ENCODE measurements at places on chromosomes 2 and 18.

DNA sequence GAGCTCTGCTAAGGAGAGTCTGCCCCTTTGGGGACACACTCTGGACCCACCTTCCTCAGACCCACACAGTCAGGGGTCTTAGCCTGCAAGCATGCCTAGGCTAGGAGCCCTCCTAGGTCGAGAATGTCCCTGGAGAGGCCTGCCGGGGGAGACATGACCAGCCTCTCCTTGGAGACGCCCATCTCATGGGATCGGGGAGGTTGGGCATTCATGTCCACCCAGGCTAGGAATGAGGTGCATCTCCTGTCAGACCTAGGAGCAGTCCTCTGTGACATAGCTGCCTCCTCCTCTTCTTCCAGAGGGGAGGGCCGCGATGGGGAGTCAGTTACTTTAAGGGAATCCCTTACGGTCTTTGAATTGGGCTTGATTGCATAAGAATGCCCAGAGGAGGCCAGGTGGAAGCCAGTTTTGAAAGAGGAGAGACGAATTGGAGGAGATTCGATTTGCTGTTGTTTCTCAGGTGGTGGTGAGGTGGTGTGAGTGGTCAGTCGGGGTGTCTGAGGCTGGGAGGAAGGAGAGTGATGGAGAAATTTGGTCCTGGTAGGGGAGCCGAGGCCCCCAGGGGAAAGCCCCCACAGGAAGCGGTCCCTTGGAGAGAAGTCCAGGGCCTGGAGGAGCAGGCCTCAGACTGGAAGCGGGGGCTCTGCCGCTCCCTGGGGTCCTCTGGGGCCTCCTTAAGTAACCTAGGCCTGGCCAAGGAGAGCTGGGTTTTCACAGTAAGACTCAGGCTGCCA, 241.3 kb downstream of the DYSF start:
- no peak for DNase-seq

DNA sequence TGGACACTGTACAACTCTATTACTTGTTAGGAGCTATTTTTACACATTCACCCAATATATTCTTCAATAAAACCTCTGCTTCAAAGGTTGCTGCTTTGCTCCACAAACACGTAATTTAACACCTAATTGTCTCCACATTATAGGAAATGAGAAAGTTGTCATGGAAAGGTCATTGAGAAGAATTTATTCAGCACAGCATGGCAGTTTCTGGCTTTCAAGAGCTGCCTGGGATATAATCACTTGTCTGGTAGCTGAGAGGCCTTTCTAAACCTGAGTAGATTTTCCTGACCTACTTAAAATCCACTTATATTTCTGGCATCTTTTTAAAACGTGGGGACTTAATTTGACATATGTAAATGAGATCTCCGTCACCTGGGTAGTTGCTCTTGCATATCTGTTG, 216.1 kb downstream of the ZNF804A start:
- no peak for DNase-seq

GRCh38 chr2:174901075-174901474, 104.1 kb downstream of the CHN1 start:
- no peak for DNase-seq

- DNase-seq: no peak
These were observed 3.7 kb downstream of the NMUR1 start for GRCh38 chr2:231526341-231527090.

DNA sequence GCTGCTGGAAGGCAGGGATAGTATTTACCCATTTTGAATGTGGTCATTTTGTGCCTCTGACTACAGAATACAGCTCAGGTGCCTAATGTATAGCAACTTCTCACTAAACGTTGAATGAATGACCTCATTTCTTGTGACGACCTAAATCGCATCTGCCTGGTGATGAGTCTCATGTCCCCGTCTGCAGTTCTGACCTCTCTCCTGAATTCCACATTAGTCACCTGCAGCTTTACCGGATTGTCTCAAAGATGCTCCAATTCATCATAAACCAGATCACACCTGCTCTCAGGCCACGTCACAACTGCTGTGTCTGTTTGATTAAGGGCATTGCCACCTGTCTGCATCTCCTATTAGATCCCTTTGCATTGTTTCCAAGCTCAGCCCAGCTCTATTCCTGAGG, 133.6 kb upstream of the MYT1L start:
- no peak for DNase-seq

- no peak for DNase-seq
These were observed 114.5 kb downstream of the LOXHD1 start for GRCh38 chr18:46542545-46542944.

GRCh38 chr2:131132729-131133128, 27.6 kb downstream of the PLEKHB2 start:
- DNase-seq: no peak

DNA sequence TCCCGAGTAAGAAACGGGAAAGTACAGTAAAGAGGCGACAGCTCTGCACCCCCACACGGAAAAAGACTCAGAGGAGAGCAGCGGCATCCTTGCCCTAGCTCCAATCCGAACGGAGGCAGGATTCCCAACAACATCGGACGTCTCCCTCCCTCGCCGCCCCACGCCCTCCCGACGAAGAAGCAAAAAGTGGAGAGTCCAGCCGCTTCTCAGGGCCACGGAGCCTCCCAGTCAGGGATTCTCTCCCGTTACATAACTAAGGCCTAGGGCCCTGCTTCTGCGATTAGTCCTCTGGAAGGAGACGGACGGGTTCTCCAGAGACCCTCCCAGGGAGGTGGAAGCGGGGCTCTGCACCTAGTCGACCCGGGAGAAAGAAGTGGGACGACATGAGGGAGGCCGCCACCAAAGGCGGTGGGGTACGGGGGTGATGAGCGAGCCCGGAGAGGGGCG, 587 bp downstream of the SUMO1 start:
- DNase-seq: peak; percentile 41

GRCh38 chr2:176555781-176556180, 286.5 kb downstream of the MTX2 start:
- no peak for DNase-seq

- no peak for DNase-seq
These were observed 5.3 kb downstream of the NGEF start for GRCh38 chr2:233007739-233008138.

DNA sequence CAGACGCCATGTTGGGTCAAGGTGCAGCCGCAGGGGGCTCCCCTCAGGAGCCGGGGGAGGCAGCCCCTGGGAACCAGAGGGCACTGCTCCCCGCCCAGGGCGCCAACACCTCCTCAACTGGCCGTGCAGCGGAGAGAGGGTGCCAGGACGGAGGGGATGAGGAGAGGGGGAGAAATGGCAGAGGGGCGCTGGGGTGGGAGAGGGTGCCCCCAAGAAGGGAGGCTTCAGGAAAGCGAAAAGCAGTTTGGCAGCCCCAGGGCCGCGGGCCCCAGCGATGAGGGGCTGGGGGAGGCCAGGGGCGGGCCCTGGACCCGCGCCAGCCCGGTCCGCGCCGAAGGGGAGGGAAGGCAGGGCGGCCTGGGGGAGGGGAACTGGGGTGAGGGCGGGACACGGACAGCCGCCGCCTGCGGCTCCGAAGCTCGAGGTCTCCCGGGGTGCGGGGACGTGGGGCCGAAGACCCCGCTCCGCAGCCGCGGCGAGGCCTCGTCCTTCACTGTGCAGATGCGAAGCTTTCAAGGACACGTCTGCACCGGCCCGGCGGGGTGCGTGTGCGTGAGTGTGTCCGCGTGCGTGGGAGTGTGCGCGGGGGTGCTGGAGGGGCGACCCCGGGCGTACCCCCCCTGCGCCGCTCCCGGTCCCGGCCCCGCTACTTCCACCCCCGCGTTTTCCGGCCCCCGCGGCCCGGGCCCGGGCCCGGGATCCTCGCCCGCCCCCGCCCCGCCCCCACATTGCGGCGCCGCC, 1.4 kb downstream of the DNMT3A start:
- DNase-seq: no peak

GRCh38 chr2:9404451-9404850, 18.9 kb downstream of the ITGB1BP1 start:
- DNase-seq: no peak

- DNase-seq: no peak
These were observed 1030.1 kb upstream of the POU3F3 start for GRCh38 chr2:103823847-103824246.

GRCh38 chr18:13612196-13612997, 114.0 kb downstream of the FAM210A start:
- no peak for DNase-seq

GRCh38 chr2:42949125-42949524, 156.7 kb upstream of the HAAO start:
- DNase-seq: no peak

- peak; percentile 61 for DNase-seq
These were observed 1.2 kb upstream of the WDR7 start for GRCh38 chr18:56649996-56650395.

GRCh38 chr2:197599285-197599965, 76.0 kb downstream of the RFTN2 start:
- DNase-seq: peak; percentile 71

- DNase-seq: no peak
These were observed 655.8 kb downstream of the TSN start for GRCh38 chr2:122411231-122411630.

GRCh38 chr2:40510304-40510703, 58.4 kb upstream of the SLC8A1 start:
- no peak for DNase-seq

GRCh38 chr2:190343536-190344275, at the start of gene INPP1:
INPP1 (plus strand) TSS chr2:190343589; CDS start chr2:190360103, 16,514 bp downstream.
- peak; percentile 84 for DNase-seq

GRCh38 chr2:223896833-223897311, 48.3 kb downstream of the WDFY1 start:
- peak; percentile 84 for DNase-seq

DNA sequence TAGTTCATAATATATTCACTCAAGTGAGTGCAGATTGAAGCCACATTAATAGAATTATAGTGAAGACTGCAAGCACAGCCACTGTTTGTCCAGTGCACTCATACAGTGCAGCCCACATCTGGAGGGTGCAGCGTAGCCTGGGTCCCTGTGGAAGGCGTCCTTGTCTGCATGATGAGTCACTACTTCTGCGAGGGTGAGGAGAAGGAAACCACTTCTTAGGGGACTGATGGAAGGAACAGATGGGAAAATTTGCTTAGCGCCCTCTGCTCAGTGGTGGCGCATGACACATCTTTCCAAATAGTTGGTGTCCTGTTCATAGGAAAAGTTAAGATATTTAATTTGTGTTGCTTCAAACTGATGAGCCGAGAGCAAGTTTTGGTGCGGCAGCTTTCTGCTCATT, 330.4 kb upstream of the SMIM21 start:
- DNase-seq: no peak

DNA sequence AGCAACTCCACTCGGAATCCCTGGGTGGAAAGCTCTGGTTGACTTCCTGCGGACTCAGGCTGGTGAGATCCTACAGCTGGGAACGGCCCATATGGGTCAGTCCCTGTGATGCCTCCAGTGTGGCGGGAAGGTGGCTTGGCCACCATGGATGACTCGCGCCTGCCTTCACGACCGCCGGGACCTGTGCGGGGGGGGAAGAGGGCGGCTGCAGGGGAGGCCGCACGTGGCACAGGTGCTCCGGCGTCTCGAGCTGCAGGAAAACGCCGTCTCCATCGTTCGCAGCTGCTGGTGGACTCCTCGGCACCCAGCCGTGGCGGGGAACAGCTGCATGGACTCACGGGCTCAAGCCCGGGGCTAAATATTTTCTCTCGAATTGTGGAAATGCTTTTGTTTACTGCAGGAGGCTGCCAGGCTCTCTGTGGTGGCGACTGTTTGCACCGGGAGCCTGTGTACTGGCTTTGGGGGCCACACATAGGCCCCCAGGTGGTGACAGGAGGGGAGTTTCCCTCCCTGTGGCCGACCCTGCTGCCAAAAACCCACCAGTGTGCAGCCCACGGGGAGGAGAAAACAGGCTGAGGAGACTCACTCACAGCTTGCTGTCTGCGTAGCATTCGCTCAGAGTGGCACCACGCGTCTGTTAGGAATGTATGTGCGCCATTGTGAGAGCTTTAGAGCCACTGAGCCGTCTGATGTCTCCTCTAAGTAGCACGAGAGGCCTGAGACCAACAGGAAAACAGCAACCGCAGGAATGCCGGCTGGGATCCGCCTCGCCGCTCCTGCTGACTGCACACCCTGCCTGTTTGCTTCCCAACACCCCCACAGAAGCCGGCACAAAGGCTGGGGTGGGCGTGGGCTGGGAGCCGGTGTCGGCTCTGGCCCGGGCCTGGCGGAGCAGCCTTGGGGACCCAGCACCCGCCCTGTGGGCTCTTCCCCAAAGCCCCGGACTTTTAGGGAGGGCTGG, 89.2 kb downstream of the NFATC1 start:
- no peak for DNase-seq

DNA sequence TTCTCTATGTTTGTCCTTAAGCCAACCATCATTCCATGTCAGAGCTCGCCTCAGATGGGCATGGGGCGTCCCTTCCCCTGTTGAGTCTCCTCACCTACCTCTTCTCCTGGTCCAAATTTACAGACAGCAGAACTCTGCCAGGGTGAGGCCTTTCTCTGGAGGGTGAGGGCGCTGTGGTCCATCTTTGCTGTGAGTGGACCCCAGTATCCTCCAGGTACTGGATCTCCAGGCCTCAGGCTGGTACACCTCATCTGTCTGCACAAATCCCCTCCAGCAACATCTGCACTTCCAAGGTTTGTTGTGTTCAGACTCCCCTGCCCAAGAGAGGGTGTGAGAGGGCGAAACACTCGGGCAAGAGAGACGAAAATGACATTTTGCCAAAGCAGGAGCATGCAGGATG, 63.9 kb upstream of the EDAR start:
- no peak for DNase-seq

DNA sequence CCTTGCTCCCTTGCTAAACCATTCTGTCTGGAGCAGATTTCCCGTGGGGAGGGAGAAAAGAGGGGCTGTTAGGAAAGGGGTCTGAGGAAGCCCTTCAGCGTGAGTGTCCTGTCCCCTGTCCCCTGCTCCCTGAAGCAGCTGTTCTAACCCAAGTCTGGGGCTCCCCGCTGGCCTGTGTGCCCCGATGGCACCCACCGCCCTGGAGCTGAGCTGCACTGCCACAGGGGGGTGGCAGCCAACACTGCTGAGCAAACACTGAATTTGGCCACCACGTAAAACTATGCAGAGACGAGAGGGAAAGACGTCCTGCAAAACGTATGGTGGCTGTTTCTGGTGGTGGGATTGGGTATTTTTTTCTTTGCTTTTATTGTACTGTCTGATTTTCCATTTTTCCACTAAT, 17.9 kb downstream of the KCNG2 start:
- DNase-seq: no peak

DNA sequence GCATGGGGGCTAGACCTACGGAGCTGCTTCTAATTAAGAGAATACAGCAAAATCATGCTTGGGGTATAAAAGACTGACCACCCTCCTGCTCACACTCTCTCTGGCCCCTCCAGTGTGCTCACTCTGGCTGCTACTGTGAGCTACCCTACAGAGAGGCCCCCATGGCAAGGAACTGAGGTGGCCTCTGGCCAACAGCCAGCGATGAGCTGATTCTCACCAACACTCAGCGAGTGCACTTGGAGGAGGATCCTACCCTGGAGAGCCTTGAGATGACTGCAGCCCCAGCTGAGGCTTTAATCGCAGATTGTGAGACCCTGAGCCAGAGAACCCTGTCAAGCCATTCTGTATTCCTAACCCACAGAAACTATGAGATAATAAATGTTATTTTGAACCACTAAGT, 88.2 kb downstream of the GFPT1 start:
- no peak for DNase-seq

DNA sequence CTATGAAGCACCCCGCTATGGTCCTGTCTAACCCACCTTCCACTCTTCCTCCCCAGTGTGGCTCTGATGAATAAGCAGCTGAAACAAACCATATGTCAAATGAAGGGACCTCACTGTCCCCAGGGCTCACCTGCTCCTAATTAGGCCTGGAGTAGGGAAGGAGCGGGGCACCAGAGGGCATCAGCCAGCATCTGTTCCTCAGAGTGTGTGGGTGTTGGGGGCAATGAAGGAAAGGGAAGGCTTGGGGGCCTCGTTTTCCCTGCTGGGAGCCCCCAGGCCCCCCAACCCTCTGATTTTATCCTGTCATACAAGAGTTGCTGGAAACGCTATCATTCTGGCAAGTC, 274.7 kb downstream of the HAUS1 start:
- DNase-seq: no peak
